ENCODE measurements at places on chromosomes 7 and 10.

GRCh38 chr10:62817766-62818425, 1.7 kb upstream of the EGR2 start:
- DNase-seq = peak; percentile 72

DNA sequence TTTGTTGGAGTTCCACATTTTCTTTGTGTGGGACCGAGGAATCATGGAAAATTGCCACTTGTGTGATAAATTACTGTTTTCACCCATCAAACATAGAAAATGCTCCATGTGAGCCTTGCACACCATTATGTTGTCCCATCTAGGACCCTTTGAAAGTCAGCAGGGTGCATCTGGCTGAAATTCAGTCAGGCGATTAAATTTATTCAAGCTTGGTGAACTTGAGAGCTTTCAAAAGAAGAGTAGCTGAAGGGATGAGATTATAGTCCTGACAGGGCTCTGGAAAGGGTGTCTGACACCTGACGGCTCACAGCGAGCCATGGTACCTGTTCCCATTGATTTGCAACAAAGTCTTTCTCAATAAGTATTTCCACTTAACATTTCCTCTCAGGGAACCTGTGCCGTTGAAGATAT, 399.7 kb upstream of the ETV1 start:
- DNase-seq = no peak

DNA sequence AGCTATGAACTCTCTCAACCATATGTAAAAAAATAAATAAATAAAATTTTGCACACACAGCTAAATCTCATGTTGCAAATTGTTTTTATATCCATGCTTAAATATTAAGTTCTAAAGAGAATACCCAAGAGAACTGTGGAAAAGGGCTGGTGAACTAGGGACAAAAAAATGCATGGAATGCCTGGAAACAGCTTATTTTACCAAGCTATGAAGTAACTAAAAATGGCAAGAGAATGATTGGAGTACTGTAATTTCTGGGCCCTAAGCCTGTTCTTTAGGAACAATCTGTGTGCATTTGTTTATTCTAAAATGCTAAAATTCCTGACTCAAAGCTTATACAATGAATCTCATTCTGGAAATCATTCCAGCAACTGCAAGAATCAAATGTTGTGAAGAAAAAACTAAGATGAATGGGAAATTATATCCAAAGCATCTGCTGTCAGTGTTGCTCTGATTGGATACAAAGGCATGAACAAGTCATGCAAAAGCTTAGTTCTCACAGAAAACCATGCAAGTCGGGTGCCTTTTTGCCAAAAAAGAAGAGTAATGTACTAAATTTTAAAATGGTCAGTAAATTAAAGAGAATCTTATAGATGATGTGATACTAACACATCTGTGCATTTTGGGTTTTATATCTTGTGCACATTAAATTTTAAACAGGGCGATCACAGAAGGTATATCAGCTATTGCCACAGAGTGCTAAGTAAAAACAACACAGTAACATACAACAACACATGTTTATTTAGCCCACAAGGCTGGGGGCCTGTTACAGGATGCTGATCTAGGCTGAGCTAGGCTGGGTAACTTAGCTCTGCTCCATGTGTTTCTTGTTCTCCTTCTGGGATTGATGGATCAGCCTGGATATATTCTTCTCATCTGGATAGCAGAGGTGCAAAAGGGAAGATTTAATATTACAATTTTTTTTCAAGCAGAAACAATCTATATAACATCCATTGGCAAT, 453.5 kb upstream of the SEMA3A start:
- DNase-seq = no peak

DNA sequence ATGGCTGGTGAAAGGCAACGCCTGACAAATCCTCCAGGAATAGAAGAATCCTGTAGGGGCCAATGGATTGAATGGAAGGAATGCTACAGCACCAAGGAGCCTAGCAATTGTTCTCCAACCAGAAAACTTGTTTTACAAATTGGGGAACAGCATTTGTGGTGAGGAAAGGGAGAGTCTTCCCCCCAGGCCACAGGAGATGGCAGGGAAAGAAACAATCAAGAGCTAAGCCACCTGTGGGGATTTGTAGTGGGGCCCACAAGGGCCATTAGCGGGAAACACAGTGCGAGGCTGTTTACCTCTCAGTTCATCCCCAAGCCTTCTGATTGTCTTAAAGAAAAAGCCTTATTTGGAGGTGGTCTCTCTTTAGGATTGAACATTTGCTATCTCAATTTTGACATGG, 48.5 kb upstream of the KCNMA1 start:
- DNase-seq = no peak

GRCh38 chr10:124619802-124620490, 124.2 kb downstream of the FAM53B start:
- DNase-seq = no peak

DNA sequence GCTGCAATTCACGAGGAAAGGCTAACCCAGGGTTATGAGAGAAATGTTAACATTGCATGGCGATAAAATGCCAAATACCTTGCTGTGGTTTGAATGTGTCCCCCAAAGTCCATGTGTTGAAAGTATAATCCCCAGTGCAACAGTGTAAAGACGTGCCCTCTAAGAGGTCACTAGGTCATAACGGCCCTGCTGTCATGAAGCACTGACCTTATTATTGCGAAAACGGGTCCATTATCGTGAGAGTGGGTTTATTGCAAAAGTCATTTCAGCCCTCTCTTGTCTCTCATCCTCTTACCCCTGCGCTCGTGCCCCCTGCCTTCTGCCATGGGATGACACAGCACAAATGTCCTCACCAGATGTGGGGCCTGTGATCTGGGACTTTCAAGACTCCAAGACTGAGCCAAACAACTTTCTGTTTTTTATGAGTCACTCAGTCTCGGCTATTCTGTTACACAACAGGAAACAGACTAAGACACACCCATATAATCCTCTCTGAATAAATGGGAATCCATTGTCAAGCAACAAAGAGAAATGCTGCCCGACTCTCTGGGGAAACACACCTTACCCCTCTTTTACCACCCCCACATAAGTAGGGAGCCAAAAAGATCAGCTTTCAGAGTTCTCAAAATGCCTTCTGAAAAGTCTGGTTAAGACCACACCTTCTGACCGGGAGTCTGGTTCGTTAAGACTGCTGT, 73.1 kb upstream of the UCN3 start:
- DNase-seq = peak; percentile 77

- no peak for DNase-seq
Measured at GRCh38 chr7:4119848-4120247, 562.2 kb upstream of the FOXK1 start.

DNA sequence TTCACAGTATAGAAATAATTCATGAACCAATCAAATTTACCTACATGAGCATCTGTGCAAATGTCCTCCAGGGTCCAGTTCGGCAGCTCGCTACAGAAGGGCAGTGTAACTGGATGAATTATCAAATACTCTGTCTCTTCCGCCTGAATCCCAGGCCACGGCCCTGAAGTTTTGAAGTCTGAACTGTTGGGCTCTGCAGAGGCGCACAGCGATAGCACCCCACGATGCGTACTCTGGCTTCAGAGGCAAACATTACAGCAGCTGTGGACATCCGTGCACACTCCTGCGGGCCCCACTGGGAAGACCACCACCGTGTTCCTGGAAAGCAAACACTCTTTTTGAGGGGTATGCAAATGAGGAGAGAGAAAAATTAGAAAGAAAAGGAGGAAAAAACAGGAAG, 259.8 kb upstream of the TCERG1L start:
- no peak for DNase-seq

GRCh38 chr7:34109936-34110780, 204.8 kb downstream of the BMPER start:
- DNase-seq = no peak

DNA sequence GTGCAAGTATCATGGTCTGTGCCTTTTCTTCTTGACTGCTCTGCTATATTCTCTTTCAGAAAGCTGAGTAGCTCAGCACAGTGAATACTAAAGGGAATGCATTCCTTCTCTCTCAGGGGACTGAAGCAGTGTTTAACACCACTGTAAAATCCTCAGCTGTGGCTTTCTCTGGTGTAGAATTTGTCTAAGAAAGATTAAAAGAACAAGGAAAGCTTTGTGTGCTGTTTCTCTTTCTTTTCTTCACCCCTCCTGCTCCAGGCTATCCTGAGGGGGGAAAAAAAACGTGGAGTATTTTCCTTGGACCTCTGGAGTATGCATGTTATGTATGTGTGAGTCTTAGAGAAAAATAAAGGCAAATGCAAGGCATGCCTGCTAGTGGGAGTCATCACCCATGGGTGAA, 383.9 kb downstream of the AUTS2 start:
- DNase-seq = no peak

DNA sequence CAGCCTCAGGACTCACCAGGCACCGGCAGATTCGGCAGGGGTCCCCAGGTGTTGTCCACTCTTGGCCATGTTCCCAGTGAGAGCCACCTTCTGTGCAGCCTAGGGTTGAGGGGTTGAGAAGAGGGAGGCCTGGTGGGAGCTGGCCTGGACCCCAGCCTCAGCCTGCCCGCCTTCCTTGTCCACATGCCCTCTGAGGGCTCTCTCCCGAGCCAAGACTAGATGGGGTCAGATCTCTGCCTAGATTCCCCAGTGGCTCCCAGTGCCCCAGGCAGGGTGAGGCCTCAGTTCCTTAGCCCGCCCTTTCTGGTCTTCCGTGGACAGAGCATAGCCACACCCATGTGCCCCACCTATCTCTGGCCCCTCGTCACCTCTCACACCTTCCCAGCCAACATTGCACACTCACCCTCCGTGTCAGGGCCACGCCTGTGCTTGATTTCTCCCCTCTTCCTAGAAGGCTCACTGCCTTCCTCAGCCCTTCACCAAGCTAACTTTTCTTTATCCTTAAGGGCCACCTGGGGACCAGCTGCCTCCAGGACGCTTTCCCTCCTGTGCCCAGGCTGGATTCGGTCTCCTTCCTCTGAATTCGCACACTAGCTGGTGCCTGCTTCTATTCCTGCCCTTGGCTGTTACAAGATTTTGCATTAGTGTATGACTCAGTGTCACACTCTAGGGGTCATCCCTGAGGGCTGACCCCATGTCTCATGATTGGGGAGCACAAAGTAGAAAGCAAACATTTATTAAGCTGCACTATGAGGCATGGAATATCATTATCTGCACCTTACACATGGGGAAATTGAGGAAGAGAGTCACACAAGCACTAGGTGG, 7.5 kb downstream of the KCP start:
- DNase-seq = no peak

DNA sequence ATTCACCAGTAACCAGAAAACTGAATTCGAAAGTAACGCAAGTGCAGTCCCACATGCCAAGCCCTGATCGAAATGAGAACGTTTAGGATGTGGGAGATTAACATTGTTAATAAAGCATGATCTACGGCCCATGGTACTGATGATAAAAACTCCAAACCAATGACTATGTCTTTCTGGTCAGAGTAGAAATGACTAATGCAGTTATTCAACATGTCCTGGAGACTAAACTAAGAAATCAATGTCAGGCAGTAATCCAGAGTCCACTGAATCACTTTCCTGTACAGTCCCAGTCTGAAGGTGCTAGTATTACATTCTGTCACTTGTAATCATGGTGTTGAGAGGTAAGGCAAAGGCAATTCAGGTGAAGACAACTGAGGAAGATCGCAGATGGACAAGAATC, 14.4 kb downstream of the NPSR1 start:
- DNase-seq = no peak

- DNase-seq = peak; percentile 93
Measured at GRCh38 chr10:99659031-99659867, at the start of gene ENTPD7. ENTPD7 (plus strand) TSS chr10:99659509; CDS start chr10:99659957, 448 bp downstream.

- no peak for DNase-seq
Measured at GRCh38 chr7:152128252-152128651, 102.8 kb downstream of the GALNT11 start.

DNA sequence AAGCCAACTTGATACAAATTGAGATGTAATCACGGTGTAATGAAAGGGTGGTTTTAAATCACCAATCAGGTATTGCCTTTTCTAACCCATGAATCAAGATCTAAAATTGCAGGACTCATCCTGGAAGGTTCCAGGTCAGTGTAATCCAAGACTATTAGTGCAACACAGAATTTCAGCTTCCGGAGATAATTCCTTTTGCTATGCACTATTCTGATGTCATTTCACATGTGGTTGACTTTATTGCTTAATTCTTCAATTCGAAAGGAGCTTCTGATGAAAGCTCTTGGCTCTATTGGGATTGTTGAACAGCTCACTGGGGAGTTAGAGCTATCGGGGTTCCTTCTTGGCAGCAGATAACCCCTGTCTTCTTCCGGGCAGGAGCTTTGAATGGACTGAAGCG, 147.4 kb upstream of the INSYN2A start:
- no peak for DNase-seq

DNA sequence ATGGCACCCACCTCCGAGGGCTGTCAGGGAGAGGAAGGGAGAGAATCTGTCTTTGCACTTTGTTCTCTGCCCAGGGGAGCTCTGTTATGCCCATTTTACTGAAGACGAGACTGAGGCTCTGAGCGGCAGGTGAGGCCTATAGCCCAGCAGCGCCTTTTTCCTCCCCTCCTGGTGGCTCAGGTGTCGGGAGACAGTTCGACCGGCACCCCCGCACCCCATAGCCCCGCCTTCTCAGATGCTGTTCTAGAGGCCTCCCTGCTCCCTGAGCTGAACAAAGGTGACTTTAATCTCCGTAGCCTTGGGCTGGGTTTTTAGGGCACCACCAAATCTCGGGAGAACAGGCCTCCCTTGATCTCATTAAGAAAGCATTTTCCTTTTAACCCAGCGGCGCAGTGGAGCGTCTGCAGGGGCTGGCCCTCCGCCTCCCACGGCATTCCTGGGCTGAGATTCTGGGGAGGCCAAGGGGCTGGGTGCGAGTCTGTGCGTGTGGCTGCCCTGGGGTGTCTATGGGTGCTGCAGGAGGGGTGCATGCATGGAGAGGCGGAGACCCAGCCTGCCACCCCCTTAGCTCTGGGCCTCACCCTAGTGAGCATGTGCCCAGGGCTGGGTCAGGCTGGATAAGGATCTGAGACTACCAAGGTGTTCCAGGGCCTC, 3.3 kb downstream of the LFNG start:
- DNase-seq = peak; percentile 51

GRCh38 chr10:129939416-129940275, 24.4 kb downstream of the EBF3 start:
- DNase-seq = no peak

GRCh38 chr10:370449-370825, 235.2 kb downstream of the ZMYND11 start:
- no peak for DNase-seq

DNA sequence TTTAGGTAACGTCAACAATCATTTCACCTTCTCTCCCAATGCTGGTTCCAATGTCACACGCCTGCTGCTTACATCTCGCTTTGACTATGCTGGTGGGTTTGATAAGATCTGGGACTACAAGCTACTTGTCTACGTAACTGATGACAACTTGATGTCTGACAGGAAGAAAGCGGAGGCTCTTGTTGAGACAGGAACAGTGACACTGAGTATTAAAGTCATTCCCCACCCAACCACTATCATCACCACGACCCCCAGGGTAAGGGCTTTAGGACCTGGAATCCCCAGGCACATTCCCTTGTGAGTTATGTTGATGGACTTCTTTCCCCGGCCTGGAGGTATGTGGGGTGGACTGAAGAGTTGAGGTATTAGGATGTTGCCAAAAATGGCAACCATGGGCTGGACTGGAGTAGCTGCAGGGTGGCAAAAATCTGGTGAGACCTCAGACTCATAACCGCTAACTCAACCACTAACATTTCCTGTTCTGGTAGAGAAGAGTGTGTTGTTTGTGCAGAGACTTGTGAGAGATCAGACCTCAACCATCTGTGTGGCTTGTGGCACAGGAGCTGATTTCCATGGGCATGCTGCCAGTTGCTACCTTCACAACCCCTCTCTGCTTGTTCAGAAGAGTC, 59.2 kb downstream of the CDHR3 start:
- DNase-seq = peak; percentile 81

GRCh38 chr7:75953931-75954330, 39.0 kb downstream of the POR start:
- no peak for DNase-seq

- DNase-seq = no peak
Measured at GRCh38 chr10:113087165-113088029, 137.3 kb downstream of the TCF7L2 start.

GRCh38 chr7:92765725-92766124, 70.6 kb downstream of the CDK6 start:
- no peak for DNase-seq
